ENCODE measurements at places on chromosomes 16 and 17.

- no peak for DNase-seq
Measured at GRCh38 chr17:55830699-55831471, 80.0 kb downstream of the PCTP start.

DNA sequence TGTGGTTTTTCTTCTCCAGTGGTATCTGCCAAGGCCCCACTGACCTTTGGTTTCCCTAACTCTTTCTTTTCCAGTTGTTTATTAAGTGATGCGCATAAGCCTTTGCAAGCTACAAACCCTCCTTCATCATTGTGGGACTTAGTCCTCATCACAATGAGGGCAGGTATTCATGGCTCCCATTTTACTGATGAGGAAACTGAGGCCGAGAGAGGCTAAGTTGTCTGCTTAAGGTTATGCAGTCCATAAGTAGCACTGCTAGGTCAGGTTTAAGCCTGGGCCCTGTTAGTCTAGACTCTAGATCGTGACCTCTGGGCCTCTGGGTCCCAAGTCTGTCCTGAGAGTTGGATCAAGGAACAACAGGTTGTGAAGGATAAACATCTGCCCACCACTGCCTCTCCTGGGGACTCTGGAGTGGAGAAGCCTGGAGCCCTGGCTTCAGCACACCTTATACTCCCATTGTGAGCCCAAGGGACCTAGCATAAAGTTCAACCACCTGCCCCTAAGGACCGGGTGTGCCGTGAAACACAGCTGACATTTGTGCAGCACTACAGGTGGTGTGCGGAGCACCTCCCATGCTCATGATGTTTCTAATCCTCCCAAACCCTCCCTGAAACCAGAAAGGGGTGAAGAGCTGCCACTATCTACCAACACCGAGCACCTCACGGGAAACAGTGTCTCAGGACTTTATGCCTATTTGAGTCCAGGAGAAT, 5.2 kb upstream of the KCNH6 start:
- DNase-seq, result no peak

DNA sequence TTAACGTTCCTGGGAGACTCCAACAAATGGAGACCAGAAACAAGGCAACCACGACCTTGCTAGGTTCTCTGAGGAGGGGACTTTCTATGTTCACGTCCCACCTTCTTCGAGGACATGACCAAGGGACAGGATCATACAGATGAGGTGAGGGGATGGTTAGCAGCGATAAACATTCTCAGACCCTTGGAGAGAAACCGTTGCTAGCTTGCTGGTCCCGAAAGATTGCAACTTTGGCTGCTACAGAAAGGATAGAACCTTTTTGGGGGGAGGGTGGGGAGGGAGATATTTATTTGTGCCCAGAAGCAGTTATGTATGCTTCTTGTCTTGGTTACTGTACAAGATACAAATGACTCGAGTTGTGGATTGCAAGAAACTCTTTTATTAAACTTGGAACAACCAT, 35.3 kb upstream of the KCNJ2 start:
- no peak for DNase-seq

GRCh38 chr16:75108792-75109731, 7.5 kb downstream of the LDHD start:
- DNase-seq, result peak; percentile 97

DNA sequence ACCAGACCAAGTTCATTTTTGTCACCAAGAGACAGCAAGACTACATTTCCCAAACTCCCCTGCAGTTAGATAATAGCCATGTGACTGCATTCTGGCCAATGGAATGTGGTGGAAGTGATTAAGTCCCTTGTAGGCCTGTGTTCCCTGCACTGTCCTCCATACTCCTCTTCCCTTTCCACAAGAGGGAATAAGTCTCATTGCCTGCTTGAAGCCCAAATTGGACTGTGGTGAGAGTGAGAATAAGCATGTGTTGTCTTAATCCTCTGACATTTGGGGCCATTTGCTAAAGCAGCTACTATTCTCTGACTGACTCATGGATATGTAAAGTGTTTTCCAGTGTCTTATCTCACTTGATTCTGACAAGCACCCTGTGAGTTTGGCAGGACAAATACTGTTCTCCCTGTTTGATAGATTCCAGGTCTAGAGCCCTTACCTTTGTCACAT, 20.7 kb downstream of the PIK3R6 start:
- DNase-seq, result peak; percentile 35

GRCh38 chr16:83530293-83530692, 277.5 kb upstream of the HSBP1 start:
- no peak for DNase-seq

DNA sequence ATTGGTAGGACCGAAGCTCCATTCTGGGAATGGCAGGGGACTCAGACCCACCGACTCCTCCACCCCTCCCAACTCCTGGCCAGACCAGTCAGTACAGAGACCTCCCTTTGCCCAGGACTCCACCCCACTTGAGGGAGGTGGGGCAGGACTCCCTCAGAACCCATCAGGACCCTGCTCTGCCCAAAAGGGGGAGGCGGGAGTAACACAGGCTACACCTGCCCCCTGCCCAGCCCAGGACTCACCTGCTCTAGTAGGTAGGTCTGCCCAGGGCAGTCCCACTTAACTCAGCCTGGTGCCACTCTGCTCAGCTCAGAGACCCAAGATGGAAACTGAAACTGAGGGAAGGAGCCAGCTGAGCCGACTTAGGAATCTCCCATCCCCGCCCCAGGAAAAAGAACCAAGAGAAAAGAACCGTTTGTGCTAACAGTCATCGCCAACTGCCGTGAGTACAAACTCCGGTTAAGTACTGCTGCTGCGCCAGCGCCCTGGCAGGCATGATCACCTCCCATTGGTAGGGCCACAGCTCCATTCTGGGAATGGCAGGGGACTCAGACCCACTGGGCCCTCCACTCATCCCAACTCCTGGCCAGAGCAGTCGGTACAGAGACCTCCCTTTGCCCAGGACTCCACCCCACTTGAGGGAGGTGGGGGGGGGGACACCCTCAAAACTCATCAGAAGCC, 503 bp downstream of the DHX58 start:
- DNase-seq, result no peak

GRCh38 chr16:23040246-23040645, 109.0 kb downstream of the USP31 start:
- DNase-seq, result no peak

DNA sequence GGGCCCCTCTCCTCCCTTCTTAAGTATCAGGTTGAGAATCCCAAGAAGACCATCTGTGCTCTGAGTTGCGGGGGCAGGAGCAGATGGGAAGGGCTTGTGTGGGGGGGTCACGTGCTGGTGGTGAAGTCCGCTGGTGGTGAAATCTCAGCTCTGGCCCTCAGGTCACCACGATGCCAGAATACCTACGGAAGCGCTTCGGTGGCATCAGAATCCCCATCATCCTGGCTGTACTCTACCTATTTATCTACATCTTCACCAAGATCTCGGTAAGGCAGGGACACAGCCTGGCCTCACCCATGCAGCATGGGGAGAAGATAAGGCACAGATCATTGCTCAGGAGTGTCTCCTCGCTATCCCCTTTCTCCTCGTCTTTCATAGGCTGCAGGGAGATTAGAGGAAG, 29.7 kb downstream of the SLC5A11 start:
- DNase-seq, result no peak

GRCh38 chr17:78598013-78598471, 20.8 kb upstream of the DNAH17 start:
- DNase-seq, result no peak

- no peak for DNase-seq
Measured at GRCh38 chr17:73644145-73645049, at the start of gene SDK2. Gene SDK2, minus strand, starts transcription at chr17:73644445. Its CDS starts 357 bp downstream, at chr17:73644088.

DNA sequence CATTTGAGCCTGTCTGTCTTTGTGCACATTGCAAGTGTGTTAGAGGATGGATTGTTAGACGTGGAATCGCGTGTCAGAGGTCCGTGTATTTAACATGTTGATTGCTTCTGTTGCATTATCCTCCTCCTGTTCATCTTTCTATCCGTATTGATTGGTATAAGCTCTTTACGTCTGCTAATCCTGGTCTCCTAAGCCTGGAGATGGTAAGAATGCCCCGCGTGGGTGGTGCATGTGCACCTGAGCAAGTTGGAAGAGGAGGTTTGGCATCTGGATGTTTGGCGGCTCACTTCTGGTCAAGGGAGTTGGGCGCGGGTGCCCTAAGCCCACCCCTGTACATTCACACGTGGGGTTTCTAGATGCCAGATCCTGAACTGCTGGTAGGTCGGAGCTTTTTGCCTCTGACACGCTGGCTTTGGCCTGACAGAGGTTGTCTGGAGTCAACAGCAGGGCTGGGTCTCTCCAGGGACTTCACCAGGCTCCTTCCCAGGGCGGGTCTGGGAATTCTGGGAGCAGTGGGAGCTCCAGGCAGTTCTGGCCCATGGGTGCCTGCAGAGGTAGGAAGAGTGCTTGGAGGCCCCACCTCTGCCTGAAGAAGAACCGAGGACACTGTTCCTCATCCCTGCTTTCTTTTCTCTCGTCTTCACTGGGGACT, 107.3 kb downstream of the OR1D5 start:
- no peak for DNase-seq

DNA sequence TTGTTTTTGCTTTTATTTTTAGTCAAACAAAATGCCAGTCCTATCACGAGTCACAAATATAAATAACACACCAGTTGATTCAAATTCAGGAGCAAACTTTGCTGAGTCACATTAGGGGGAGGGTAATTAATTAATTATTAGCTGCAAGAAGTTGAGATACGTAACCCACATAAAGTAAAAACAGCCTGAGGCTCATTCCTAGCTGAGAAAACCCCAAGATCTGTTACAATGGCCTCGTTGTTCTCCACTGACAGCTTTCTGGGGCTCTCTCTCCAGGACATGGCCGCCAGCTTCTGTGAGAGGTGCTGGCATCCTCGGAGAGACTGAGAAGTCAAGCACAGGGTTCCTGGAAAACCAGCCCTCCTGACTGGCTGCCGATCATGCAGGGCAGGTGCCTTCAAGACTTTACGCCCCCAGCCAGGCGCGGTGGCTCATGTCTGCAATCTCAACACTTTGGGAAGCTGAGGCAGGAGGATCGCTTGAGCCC, 11.1 kb downstream of the RAB40B start:
- DNase-seq, result no peak

- peak; percentile 28 for DNase-seq
Measured at GRCh38 chr17:13520899-13521572, 80.7 kb downstream of the HS3ST3A1 start.

DNA sequence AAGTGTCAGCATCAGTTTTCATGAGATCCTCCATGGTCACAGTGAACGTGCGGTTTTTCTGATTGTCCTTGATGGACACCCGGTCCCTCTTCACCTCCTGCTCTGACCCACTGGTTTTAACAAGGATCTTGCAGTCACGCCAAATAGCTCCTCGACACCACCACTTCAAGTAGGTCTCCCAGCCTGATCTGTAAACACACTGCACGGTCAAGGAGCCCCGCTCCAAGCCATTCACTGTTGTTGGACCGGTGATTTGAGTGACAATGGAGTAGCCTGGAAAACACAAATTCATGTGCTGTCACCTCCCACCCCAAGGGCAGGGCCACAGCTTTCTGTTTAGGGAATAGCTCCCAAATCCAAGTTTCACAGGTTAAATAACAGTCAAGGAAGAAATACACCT, 8.2 kb downstream of the CD300LF start:
- no peak for DNase-seq

DNA sequence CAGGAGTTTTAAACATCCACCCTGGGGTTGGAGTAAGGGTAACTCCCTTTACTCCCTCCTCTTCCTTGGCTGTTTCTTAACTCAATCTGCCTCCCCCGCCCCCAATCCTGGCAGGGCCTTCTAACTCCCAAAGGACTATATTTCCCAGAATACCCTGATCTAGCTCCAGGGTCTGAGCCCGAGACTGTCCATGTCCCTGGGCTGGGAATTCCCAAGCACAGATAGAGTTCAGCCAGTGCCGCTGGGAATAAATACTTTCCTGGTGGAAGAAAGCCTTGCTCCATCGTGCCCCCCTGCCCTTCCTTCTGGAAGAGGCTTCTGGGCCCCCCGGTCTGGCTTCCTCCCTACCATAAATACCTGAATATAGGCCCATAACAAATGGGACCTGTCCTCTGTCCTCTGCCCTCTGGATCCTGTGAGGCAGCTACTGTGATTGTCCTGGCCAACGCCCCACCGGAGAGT, 10.2 kb downstream of the BAHCC1 start:
- DNase-seq, result no peak

DNA sequence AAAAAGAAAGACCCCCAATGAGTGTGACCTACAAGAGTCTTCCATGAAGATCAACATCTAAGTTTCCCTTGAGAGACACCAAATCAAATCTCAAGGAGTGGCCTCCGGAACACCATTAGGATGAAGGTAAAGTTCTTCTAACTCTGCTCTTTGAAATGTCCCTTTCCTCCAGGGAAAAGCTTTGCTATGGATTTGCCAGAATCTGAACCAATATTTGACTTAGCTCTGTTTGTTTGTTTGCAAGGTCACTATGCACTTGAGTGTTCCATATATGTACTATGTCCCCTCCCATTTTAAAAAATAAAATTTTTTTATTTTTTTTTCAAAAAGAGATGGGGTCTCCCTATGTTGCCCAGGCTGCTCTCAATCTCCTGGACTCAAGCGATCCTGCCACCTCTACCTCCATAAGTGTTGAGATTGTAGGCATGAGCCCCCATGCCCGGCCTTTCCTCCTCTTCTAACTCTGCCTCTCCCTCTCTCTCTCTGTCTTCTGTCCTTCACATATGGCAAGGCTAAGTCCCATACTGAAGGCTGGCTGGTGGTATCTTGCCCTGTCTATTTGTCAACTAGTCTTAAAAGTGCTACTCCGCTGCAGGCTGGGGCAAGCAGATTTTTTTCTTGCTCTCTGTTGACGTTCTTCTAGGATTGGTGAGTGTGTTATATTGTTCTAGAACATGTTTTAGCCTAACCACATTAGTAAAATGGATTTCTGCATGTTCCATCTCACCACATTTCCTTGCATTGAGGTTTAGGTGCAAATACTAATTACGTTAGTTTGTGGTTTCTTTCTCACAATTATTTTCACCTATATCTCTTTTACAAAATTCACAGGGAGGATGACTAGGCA, 276.7 kb upstream of the DYNLRB2 start:
- DNase-seq, result no peak

GRCh38 chr17:1469231-1469852, 13.3 kb upstream of the CRK start:
- no peak for DNase-seq

DNA sequence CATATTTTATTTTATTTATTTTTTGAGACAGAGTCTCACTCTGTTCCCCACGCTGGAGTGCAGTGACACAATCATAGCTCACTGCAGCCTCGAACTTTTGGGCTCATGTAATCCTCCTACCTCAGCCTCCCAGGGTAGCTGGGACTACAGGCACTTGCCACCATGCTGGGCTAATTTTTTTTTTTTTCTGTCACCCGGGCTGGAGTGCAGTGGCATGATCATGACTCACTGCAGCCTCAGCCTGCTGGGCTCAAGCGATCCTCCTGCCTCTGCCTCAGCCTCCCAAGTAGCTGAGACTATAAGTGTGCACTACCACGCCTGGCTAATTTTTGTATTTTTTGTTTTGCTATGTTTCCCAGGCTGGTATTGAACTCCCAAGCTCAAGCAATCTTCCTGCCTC, 17.1 kb downstream of the UNC45B start:
- DNase-seq, result no peak

Measured in PC-3 (cell line).